Activated B cell treated with CpG ODN at 0.5 μM for 24 hours (primary cell): ENCODE measurements at places on chromosomes 5 and 9. TPM values are rescaled to one million over a fixed set of nuclear protein-coding genes. Genes with fewer than 3 reads are reported as not detected.

AGXT2 gene
- not detected in 2 replicates for total RNA-seq

FOXD4L4 gene
- 0.29 and 0.39 TPM in 2 replicates for total RNA-seq

LEAP2 gene
- total RNA-seq, result 2.5 and 3.3 TPM in 2 replicates

DNA sequence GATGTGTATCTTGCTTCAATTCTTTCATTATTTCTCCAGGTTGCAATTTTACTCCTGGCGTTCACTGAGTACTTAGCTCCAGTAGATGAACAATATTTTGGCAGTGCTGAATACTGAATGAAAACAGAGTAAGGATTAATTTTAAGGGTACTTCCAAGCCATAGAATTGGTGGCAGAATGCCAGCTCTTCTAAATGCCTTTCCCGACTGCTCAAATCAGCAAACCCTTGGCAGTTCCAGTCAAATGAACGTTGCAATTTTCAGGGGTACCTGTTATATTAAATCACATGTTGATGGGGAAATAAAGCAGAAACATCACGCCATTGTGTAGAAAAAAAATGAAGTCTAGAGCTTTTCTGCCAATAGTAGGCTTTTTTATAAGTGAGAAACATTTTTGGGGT lies 282.4 kb upstream of the RPS23 start:
- no peak for DNase-seq

STXBP1 gene
- 0.20 and 0.73 TPM in 2 replicates for total RNA-seq

DNA sequence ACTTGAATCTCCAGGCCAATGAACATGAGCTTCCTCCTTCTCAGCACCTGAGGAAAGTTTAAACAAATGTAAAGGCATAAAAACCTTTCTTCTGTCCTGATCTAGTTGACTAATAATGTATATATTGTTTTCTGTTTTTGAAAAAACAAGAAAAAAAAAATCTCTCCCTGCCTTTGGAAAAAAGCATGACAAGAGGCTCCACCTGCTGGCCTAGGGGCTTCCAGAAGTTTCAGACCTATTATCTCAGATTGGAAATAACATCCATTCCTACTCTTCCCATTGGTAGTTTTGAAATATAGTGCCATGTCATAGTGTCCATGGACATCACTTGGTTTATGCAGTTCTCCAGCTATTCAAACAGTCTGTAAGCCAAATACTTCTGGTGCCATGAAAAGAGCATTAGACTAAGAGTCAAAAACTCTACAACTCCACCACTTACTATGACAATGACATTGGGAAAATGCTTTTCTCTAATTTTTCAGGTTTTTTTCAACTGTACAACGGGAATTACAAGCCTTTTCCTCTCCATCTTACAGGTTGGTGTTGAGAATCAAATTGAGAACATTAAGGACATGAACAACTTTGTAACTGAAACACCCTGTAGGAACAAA lies 409.6 kb upstream of the MPDZ start:
- DNase-seq, result no peak

GRCh38 chr5:149826574-149826973 lies 96.5 kb downstream of the PPARGC1B start:
- no peak for DNase-seq

DNA sequence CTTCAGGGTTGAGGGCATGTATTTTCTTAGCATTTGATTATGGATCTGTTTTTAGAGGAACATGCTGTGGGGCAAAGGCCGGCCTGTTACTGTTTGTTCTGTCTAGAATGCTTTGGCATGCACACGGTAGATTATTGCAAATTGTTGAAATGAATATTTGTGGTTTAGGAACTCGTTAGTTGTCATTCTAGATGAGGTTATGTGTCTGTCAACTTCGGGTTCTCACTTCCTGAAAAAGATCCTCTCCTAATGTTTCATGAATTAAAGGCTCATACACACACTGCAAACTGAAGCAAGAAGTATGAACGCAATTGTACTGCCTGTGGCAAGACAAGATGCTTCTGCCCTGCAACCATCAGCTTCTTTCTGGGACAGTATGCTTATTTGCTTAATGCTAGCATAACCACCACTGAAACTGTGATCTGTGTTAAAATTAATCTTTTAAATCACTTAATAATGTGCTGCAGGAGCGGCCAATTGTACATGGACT lies 99.6 kb downstream of the BASP1 start:
- DNase-seq, result no peak

DNA sequence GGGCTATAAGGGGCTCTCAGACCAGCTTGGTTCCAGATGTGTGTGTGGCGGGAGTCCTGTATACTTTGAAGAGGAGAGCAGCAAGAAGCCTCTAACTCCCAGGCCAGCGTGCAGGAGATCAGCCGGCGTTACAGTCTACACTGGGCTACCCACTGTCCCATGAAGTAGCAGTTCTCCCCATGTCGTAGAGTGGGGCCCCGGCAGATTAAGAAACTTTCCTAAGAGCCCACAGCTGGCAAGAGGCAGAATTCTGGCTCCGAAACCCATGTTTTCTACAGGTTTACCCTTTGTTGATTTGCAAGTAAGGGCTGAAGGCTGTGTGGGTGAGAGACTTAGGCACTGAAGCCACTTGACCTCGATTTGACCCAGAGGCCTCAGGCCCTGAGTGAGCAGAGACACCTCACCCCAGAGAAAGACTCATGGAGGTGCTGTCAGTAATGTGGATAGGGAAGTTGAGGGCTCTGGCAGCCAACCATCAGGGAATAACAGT lies 881 bp upstream of the B4GALT1 start:
- no peak for DNase-seq

DNA sequence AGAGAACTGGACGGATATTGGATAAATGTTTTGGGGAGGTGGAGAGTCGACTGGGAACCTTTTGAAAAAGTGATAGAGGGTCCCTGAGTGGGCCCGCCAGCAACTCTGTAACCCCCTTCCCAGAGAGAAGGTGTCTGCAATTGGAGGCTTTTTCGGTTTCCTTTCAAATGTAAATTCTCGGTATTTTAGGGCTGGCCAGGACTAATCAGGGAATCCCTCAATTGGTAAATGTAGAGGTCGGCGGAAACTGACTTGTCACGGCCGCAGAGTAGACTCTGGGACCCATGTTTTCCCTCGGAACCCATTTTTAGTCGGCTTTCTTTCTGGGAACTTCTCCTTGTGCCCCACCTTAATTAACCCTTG lies 524 bp downstream of the CCNB1 start:
- no peak for DNase-seq

DNAJC25 gene
- total RNA-seq, result 3.5 and 4.3 TPM in 2 replicates

GRCh38 chr5:38576442-38576841 lies 20.0 kb upstream of the LIFR start:
- DNase-seq, result no peak

GRCh38 chr9:111436571-111436970 lies 47.6 kb downstream of the ECPAS start:
- DNase-seq, result no peak

CDHR2 gene
- total RNA-seq, result 0.31 and 0.42 TPM in 2 replicates

FSTL4 gene
- total RNA-seq, result 1.5 and 1.7 TPM in 2 replicates

- DNase-seq, result no peak
Observed at GRCh38 chr5:73214996-73215395, 42.0 kb downstream of the TMEM174 start.

- no peak for DNase-seq
Observed at GRCh38 chr9:6628704-6629103, 16.8 kb downstream of the GLDC start.

DNA sequence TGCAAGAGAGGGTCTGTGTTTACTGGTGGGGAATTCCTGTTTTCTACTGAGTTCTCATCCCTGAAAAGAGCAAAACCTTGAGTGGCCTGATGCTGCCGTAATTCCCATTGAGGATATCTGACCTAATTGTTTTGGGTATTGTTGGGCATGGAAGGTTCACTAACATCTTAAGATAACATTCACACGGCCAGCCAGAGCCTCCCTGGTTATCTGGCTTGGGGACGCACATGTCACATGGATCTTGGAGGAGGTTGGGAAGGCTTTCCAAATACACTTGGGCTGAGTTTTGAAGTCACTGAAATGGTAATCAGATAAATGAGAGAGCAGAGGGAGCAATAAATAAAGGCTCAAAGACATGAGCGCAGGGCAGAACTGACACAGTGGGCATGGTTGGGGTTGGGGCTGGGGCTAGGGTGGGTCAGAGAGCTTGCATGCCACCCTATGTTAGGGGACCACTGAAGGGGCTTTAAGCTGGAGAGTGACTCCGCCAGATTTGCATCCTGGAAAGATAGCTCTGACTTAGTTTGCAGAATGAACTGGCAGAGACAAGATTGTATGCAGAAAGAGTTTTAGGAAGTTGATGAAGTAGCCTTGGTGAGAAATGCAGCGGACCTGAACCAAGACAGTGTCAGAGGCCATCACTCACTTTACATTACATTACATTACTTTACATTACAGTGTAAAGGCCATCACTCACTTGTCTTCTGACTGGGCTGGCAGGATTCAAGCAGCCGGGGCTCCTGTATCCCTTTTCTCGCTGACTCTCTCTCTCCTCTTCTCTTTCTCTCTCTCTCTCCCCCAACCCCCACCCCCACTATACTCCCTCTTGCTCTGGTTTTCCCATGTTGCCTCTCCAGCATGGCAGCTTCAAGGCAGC lies 24.2 kb downstream of the SLC1A1 start:
- DNase-seq, result no peak

DNA sequence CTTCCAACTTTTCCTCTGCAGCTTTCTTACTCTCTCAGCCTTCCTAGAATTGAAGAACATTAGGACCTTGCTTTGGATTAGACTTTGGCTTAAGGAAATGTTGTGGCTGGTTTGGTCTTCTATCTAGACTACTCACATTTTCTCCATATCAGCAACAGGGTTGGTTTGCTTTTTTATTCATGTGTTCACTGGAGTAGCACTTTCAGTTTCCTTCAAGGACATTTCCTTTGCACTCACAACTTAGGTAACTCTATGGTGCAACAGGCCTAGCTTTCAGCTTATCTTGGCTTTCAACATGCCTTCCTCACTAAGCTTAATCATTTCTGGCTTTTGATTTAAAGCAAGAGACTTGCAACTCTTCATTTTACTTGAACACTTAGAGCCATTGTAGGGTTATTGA lies 153.1 kb downstream of the CCDC192 start:
- no peak for DNase-seq

SLC2A6 gene
- 32.9 and 37.4 TPM in 2 replicates for total RNA-seq

LHFPL2 gene
- total RNA-seq, result 11.0 and 12.0 TPM in 2 replicates

GRCh38 chr5:36300927-36301540 lies 668 bp downstream of the RANBP3L start:
- DNase-seq, result no peak

SURF6 gene
- 22.4 and 23.9 TPM in 2 replicates for total RNA-seq

DNA sequence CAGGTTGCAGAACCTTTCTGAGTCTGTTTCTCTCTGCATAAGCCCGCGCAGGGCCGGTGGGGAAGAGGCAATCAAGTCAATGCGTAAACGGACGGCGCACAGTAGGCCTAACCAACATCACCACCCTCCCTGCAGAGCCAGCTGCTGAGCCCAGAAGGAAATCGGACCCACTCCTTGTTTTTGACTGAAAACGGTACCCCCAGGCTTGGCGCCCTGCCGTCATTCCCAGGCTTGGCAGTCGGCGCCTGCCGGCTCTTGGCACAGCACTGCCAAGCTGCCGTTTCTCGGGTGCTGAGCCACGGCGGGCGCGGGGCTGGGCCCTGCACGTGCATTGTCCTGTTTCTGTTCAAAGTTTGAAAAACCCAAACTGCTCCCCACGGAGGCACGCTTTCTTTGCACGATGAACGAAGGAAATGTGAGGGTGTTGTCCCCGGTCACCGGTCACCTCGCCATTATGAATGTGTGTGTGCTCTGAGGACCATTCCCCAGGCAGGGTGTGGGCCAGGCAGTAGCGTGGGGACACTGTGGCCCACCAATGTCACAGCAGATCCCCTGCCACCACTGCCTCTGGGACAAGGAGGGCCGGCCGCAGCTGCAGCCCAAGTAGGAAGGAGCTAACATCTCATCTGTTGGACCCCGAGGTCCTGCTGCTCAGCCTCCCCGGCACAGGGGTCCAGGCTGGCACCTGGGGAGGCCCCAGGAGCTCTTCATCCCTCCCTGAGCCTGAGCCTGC lies 20.1 kb downstream of the FIBCD1 start:
- no peak for DNase-seq

IRX2 gene
- total RNA-seq, result not detected in 2 replicates

DNA sequence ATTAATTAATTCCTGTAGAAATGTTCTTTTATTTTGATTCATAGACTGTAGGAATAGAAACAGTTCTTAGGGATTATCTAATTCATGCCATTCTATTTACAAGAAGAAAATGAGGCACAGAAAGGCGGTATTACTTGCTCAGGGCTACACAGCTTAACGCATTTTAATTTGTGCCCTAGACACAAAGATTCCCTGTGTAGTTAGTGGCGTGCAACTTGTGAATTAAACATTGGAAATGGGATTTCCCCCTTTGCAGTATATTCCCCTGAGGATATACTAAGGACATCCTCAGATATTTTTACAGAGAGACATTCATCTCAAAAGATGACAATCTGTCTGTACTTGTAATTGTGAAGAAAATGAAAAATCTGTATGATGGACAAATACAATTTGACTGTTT lies 108.1 kb downstream of the SGCD start:
- no peak for DNase-seq

DNA sequence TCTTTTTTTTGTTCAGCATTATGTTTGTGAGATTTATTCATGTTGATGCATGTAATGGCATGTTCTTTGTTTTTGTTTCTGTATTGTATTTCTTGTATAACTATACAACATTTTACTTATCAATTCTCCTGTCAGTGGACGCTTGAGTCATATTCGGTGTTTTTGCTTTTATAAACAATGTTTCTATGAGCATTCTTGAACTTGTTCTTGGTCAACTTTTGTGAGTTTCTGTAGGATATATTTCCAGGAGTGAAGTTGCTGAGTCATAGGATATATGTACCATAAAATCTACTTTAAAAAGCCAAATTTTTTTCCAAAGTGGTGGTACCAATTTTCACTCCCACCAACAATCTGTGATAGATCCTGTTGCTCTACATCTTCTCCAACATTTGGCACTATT lies 104.8 kb downstream of the VCAN start:
- no peak for DNase-seq

DNA sequence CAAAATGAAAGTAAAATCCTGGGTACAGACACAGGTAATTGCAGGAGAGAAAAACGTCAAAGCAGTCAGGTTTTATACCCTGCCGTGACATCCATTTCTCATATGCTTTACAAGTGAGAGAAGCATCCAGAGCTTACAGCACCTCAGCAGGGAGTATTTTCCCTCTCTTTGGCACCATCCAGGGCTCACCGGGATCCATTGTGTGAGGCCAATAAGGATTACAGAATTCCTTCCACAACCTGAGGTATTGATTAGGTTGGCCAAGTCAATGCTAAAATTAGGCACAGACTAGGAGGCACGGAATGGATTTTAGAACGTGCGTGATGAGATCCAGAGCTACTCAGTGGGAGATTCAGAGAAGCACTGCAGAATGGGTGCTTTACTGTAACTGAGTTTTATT lies 296.6 kb downstream of the FBXL7 start:
- DNase-seq, result no peak

- DNase-seq, result no peak
Observed at GRCh38 chr5:77449981-77450380, 42.1 kb downstream of the WDR41 start.

- DNase-seq, result no peak
Observed at GRCh38 chr5:113489299-113489698, 1.0 kb upstream of the MCC start.

PCDH1 gene
- total RNA-seq, result not detected in 2 replicates

DNA sequence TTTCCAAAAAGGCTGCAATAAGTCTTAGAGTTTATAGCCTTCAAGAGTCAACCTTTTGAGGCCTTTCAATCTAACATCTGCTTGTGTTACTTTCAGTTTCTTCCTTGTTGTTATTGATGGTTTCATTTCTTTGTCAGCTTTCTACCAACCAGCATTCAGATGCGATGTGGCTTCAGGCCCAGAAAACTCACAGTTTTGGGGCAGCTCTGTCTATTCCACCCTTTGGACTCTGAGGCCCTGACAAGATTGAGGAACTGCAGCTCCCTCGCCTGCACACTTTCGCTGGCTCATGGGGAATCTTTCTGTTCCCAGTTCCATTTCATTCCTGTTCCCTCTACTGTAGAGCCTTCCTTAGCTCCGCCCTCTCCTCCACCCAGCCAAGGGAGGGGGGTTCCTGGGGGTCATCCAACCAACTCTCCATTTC lies 13.3 kb upstream of the WHRN start:
- DNase-seq, result no peak
